Lung (tissue), 17 donors: ENCODE measurements at places on chromosomes 11 and 22.

DNA sequence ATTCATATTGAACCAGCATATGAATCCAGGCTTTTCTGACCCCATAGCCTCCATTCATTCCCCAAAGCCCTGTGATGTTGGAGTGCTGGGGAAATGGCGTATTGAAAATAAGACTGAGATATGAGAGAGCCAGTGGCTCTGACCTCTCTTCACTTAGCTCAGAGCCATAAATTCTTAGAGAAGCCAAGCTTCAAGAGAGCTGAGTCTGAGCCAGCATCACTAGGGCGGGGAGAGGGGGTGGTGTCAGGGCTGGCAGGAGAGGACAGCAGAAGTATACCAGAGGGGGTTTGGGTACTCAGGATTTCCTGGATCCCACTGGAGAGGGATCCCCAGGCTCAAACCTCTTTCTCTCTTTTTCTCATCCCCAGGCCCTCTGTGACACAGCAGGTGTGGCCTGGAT, 16.7 kb upstream of the MOGAT2 start:
- no peak for DNase-seq

GRCh38 chr11:8301622-8302021, 37.9 kb upstream of the LMO1 start:
- no peak for DNase-seq

- DNase-seq, result no peak
These were observed 15.0 kb downstream of the CPT1A start for GRCh38 chr11:68826726-68827125.

- no peak for DNase-seq
These were observed 442.2 kb downstream of the BUD13 start for GRCh38 chr11:116330439-116331185.

DNA sequence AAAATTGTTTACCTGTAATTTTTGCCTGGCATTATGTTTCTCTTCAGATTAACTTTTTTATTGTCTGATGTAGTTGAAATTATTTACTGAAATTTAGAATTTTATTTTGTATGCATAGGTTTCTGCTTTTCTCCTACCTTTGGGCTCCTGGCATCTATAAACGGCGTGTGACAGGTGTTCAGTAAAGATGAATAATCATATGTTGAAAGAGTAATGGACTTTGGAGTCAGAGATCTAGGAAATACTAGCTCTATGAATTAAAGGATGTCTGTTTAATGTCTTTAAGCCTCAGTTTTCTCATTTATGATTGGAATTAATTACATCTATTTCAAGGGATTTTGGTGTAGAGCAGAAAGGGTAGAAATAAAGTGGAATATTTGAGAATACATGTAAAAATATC, 7.2 kb upstream of the ANGPTL5 start:
- DNase-seq, result no peak

DNA sequence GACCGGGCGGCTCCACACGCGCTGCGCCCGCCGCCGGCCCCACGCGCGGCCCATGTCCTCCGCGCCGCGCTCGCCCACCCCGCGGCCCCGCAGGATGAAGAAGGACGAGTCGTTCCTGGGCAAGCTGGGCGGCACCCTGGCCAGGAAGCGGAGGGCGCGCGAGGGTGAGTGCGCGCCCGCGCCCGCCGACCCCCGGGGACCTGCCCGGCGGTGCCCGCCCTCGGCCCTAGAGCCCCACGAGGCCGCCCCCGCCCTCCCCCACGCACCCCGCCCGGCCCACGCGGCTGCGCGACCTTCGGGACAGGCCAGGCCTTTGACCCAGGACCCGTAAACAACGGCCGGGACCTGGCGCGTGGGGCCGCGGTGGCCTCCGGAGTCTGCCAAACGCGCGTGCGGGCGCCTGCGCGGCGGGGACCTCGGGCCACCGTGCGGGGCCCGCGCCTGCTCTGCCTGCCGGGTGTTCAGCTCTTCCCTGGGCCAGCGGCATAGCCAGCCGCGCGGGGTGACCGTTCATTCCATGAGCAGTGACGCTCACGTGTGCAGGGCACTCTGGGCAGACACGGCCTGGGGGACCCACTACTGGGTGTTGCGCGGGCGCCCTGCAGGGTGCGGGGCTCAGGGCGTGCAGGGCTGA, at the start of gene PARVB:
Gene PARVB, plus strand, starts transcription at position 15 of the 634 bp plus-strand sequence. Its CDS starts 38 bp downstream, at position 53.
- no peak for DNase-seq

GRCh38 chr11:117199916-117200812, 994 bp downstream of the TAGLN start:
- no peak for DNase-seq

DNA sequence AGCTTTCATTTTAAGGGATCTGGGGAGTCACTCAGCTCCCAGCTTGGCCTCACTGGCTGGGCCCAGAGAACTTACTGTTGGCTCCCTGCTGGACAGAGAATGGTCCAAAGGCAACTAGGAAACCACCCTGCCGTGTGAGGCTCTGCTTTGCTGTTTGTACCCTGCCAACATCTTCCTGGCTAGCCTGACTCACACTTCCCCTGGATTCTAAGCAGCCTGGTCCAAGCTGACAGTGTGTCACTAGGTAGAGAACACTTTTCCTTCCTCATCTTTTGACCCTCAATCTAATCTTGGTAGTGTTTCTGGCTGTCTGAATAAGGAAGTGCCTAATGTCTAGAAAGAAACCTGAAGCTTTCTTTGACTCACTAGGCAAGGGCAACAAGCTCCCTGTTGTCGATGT, 76.7 kb downstream of the FAR1 start:
- DNase-seq, result no peak

GRCh38 chr11:76424379-76424778, 20.4 kb upstream of the EMSY start:
- no peak for DNase-seq

DNA sequence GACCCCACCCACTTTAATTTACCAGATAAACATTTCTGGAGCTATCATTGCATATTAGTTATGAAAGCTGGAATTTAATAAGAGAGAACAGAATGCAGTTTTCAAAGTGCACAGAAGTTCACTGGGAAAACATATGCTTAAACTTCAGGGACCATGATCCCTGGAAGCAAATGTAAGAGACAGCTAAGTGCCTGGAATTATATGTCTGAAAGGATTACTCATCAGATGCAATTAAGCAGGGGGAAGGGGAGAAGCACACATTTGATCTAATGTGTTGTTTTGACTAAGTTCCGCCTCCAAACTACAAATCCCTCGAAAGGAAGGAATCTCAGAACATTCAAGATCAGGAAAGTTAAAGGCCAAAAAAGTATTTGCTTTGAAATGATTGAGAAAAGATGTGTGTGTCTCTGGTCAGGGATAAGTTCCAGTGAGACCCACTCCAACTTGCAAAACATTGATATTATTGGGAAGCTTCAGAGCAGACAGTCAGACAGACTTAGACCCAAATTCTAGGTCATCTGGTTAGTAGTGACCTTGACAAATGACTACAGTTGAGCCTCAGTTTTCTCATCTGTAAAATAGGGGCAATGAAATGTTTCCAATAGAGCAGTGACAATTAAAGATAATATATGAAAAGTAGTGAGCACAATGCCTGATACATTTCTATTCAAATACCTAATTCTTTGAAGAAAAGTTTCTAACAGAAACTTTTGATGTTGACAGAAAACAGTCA, 147.6 kb downstream of the ME3 start:
- no peak for DNase-seq

- no peak for DNase-seq
These were observed 39.3 kb upstream of the SORL1 start for GRCh38 chr11:121412711-121413415.

DNA sequence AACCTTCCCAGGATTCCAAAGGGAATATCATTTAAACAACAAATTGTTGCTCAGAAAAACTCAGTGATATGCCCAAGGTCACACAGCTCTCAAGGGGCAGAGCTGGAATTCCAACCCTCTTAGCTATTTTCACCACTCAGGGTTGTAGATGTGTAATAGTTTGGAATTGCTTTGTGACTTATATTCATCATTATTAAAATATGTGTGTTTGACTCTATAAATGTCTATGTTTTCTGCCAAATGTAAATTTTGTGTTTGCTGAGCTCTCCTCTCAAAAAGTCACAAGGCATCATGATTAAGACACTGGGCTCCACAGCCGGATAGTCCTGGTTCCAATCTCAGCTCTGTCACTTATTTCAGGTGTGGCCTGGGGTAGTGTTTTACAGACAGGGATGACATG, 407.3 kb downstream of the TMEM135 start:
- DNase-seq, result no peak

DNA sequence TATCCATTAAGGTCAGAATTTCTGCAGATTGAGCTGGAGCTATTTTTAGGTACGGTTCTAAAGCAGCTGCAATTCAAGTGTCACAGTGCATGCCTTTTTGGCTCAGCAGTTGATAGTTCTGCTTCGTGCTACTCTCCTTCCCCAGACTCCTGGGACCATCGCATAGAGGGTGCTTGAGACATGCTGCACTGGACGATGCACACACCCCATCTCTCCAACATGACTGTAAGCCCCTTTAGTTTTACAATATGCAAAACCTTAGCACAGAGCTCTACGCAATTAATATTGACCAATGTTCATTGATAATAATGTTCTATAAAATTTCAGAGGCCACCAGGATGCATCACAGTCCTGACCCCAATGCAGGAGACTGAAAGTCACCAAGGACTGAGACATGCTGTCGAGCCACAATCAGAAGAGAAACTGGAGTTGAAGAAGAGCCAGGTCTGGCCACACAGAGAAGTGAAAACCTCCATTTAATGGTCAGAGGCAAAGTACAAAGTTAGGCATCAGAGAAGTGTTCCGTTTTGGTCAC, 120.9 kb upstream of the ZC3H12C start:
- DNase-seq, result peak; percentile 23

DNA sequence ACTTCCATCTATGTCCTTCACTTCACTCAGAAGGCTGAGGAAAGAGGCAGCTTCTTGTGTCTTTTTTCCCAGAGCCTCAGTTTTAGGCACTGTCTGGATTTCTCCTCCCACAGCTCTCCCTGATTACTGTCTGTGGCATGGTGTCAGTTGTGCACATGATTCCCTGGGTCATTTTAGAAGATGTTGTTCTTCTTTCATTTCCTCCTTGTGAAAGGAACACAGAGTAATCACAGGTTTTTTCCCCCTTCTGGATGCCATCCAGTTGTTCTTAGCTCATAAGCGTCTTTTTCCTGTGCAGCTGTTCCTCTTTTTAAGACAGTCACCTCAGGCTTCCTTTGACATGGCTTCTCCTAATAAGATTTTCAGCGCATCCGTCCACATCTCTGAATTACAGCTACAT, 212.2 kb downstream of the FAM181B start:
- peak; percentile 59 for DNase-seq
